NCI-H82 (cell line): ENCODE measurements at places on chromosomes 6 and 20.

GRCh38 chr20:19996222-19996621 lies 20.9 kb upstream of the NAA20 start:
- no peak for DNase-seq

DNA sequence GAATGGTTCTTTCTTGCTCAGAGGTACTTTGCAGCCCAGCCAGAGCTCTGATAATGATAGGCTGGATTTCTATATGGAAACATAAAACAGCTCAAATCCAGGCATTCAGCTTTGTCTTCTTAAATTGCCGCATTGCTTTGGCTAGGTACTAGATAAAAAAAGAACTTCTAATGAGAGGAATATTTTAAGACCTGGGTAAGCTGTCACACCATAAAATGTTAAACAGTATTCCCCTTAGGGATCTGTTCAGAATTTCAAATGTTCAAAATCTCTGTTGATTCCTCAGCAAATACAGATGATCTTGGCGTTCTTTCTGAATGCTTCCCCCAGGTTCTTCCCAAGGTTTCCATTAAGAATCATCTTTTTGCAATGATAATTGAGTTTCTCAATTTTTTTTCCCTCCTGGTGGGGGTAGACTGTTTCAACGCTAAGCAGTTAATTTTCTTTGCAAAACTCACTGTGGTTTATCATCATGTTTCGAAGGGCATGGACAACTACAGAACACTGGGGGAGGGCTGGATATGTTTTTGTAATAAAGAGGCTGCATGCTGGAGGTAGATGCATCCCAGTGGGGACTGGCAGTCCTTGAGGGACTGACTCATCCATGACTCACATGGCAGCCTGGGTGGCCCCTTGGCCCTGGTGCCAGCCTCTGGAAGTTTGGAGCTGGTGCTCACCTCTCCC lies 31.0 kb downstream of the TIAM2 start:
- DNase-seq = no peak

GRCh38 chr20:19947611-19948264 lies 69.4 kb upstream of the NAA20 start:
- no peak for DNase-seq

DNA sequence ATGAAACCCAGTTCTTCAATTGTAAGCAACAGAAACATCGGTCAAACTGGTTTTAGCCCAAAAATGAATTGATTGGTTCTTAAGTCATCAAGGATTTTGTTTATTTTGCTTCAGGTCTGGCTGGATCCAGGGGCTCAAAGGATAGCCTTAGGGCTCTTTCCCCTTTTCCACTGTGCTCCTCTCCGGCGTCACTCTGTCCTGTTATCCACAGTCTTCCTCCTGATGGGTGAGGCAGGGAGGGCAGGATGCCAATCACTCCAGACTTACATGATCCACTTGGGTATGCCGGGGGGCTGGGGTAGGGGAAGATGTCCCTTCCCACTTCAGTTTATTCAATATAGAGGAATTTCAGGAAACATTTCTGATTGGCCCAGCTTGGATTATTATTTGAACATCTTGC lies 40.0 kb downstream of the PLAGL2 start:
- no peak for DNase-seq

DNA sequence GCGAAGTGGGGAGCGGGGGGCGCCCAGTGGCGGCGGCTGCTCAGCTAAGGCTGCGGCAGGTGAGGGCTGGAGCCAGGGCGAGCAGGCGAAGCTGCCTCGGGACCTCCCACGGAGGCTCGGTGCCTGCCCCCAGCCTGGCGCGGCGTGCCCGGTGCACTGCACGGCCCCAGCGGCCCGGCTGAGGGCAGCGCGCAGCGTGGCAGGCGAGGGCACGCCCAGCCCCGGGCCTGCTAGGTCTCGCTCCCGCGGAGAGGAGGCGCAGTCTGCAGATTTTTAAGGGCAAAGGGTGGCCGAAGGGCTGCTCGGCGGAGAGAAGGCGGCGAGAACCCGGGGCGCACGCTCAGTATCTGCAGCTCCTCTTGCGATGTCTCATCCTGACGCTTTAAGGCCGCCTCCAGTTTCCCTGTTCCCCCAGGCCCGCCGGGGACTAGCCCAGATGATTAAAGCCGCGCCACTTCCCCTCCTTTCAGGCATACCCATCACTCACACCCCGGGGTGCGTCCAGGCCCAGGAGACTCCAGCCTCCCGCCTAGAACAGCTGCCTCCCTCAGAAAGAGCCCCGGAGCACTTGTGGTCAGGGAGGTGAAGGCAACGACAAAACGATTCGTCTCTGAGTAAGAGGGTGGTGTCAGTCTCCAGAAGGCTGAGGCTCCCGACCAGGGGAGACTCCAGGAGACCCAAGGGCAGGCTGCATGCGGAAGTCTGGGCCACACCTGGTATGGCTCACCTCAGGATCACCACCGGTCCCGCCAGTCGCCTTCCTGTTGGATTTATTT lies at the start of gene FERMT1:
FERMT1 (minus strand) TSS at position 158 of the 776 bp plus-strand sequence. CDS start 3,476 bp downstream, outside the sequence.
- peak; percentile 44 for DNase-seq

- no peak for DNase-seq
Observed at GRCh38 chr6:170448751-170449630, 104.1 kb downstream of the PSMB1 start.

GRCh38 chr6:33481192-33481591 lies 26.8 kb downstream of the ZBTB9 start:
- DNase-seq = no peak

DNA sequence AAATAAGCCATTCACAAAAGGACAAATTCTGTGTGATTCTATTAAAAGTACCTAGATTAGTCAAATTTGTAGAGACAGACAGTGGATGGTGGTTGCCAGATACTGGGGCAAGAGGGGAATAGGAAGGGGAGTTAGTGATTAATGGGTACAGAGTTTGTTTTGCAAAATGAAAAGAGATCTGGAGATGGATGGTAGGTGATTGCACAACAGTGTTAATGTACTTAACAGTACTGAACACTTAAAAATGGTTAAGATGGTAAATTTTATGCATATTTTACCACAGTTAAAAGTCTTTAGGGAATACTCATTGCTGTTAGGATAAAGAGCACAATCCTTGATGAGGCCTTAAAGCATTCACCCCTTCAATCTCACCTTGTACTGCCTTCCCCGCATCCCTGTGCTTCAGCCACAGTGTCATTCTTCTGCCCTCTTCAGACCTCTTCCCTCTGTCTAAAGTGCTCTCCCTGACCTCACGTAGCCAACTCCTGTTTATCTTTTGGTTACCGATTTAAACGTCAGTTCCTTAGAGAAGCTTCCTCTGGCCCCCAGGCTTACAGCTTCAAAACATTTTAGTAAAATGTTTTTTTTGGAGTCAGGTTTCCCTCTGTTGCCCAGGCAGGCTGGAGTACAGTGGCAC lies 11.8 kb downstream of the PSMF1 start:
- no peak for DNase-seq

DNA sequence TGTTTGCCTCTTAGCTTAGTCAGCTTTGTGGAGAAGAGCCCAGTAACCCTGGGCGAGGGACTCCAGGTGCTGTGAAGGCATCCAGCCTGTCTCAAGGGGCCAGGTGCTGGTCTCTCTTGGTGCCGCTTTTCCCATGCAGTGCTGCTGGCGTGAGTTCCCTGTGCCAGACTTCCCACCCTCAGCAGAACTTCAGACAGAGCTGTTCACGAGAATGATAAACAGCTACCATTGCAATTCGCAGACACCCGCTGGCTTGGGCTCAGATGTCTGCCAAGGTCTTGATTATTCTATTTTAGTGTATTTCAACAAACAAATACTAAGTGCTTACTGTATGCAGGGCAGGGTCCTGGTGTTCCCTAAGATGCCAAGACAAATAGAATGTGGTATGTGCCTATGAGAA lies 57.7 kb downstream of the RNF217 start:
- no peak for DNase-seq

GRCh38 chr20:38799203-38799602 lies 6.3 kb upstream of the PPP1R16B start:
- DNase-seq = no peak

DNA sequence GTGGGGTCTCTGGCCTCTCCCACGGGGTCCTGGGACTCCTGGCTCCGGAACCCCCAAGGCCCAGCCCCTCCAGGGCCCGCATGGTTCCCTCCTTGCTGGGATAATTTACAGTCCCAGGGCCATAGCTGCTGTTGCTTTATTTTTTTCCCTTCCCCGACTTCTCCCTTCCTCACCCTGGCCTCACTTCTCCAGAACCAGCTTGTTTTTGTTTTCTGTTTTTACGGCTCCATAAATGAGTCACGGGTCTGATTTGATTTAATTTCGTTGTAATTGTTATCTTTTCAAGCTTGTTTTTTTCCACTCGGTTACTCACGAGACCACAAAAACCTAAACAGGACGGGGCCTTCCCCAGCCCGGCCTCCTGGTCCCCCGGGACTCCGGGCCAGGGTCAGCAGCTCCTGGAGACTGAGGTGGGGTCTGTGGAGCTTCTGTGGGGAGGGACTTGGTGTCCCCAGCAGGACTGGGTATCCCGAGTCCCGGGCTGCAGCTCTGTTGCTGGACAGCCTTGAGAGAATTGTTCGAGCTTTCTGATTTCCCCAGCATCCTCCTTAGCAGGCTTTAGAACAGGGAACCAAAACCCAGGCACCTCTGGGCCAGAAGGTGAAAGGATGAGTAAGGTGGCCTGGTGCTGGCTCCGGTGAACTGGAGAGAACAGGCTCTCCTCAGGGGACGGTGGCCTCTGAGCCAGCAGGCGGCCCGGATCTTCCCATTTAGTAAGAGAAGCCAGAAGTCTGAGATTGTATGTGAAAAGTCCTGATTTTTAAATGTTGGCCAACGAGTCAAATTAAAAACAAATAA lies 94.9 kb downstream of the CEBPB start:
- no peak for DNase-seq

DNA sequence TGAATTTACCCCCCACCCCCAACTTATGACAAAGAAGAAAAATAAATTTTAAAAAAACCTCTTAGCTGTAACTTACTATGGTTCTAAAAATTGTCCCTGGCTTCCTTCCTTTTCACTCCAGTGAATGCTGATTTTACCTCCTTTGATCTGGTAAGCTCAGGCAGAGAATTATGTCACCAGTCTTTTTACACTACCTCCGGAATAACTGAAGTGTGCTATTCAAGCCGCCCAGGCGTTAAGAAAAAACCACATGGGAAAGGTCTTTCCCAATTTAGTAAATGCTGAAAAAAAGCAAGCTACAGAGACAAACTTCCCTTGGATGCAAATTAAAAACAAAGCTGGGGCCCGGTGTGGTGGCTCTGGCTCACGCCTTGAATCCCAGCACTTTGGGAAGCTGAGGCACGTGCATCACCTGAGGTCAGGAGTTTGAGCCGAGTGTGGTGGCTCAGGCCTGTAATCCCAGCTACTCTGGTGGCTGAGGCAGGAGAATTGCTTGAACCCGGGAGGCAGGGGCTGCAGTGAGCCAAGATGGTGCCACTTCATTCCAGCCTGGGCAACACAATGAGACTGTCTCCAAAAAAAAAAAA lies 12.4 kb downstream of the SNX5 start:
- DNase-seq = no peak

DNA sequence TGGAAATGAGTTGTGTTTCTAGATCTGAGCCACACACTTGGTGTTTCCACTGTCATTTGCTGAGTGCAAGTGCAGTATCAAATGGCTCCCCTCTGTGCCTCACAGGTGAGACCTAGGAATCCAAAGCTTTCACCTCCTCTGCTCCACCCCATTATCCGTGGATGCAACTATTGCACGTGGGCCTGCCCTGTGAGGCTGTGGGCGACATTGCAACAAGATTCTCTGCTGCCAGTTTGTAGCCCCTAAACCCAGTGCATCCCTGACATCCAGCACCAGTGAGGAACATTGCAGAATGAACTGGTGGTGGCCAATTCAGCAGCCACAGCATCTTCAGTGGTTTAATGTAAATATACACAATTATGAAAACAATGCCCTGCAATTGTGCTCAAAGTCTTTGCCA lies 115.0 kb upstream of the FOXA2 start:
- DNase-seq = no peak

DNA sequence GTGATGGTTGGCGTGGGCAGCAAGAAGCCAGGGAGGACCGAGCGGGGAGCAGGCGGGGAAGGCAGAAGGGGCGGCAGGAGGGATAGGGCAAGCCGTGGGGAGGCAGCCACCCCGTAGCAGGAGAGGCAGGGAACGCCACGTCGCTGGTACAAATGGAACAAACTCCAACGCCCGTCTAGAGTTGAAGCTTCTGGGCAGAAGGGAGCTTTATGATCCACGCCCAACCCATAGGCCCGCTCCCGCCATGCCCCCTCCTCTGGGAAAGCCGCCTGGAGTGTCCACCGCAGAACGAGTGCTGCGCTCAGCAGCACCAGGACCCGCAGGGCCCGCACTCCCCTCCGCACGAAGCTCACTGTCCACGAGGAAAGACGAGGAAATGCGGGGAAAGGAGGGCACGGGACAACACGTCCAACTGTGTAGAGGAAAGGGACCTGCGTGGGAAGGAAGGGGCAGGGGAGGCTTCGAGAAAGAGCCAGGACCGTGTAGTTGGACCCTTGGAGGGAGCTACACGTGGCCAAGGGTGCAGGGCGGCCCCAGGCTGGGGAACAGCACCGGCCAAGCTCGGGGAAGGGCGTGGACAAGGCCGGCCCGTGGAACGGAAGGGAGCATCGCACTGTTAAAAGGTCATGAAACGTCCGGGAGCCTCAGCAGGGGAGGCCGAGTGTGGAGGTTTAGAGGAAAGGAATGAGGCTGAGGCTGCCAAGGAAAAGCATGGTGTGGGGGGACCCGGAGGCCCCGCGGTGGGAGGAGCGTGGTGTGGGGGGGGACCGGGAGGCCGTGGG lies 204.0 kb downstream of the DLL1 start:
- no peak for DNase-seq

DNA sequence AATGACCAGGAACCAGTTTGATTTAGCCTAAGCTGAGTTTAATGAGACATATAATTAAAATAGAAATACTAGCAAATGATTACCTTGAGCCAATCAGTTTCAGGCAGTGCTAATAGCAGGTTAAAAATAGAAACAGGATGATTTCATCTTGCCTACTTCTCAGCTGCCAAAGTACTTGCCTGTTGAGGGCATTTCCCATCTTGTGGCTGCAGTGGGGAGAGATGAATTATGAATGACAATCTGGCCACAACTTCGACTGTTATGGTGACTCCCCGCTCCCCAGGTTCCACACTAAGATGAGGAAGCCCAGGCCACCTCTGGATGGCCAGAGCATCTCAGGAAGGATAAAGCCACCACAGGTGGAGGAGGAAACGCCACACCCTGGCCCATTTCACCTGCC lies 31.3 kb downstream of the MBOAT1 start:
- DNase-seq = no peak
